ENCODE measurements at places on chromosomes 5 and 9.

- DNase-seq: no peak
These were observed 31.5 kb upstream of the ADRB2 start for GRCh38 chr5:148794729-148795561.

GRCh38 chr5:32679218-32679617 lies 31.9 kb upstream of the NPR3 start:
- DNase-seq: no peak

GRCh38 chr5:71830681-71831539 lies 111.8 kb downstream of the CARTPT start:
- DNase-seq: peak; percentile 53

DNA sequence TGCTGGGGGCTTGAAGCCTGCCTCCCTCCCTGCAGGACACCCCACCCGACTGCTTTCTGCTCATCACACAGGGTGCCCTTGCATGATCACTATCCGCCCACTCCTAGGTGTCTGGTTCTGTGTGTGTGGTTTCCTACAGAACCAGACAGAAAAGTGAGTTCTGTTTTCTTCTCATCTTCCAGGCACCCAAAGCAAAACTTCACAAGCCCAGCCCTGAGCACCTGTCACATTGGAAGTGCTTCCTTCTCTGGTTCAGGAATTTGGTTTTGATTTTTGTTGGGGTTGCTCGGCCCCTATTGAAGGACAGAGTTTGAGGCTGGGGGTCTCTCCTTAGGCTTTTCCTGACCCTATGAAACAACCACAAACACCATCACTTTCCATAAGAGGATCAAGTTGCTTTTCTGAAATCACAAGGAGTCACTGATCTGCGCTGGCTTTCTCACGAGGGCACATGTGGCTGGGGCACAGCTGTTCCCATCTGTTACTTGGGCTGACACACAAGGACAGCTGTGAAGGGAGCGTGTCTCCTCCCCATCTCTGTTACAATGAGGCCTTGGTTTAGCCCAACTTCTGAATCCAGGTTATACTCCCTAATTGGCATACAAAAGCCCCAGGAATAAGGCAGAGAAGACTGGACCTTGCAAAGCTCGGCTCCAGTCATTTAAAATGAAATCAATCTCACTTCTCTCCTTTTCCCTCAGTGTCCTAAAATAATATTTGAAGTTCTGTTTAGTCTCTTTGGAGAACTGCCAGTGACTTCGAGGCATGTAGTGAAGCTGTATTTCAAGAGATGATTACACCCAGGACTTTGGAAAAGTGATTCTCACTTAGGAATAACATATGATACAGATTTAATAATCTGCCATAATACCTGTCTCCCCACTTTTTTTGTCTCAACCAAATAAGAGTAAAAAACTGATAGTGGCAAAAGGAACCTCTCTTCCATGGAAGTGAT lies 213.1 kb upstream of the GAS1 start:
- no peak for DNase-seq

- DNase-seq: peak; percentile 86
These were observed 79.2 kb upstream of the IL7R start for GRCh38 chr5:35777358-35778087.

DNA sequence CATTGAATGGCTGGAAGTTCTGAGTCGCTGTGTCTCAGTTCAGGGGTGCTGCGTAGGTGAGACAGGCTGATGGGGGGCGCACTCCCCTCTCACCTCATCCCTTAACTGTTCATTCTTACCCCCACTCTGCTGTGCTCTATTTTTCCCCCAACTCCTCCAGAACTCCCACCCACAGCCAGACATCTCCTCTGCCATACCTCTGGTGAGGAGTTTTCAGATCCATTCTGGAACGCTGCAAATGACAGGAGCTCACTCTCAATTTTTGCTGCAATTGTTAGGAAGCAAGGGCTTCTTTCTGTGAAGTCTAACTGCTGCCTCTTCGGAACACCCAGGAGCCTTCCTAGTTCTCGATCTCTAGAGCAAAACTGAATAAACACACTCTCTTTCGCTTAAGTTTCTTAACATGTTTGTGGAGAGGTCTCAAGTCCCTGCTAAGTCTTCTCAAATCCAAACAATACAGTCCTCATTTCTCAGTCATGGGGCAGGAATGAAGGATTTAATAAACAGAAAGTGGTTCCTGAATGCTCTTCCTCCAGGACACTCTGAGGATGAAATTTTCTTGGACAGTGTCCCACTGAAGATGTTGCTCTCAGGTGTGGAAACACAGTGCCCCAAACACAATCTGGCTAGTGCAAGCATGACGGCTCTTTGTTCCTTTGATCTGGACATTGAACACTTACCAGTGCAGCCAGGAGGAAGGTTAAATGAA lies 387.7 kb downstream of the KDM4C start:
- no peak for DNase-seq

- no peak for DNase-seq
These were observed 25.6 kb downstream of the POLR1E start for GRCh38 chr9:37511016-37512010.

DNA sequence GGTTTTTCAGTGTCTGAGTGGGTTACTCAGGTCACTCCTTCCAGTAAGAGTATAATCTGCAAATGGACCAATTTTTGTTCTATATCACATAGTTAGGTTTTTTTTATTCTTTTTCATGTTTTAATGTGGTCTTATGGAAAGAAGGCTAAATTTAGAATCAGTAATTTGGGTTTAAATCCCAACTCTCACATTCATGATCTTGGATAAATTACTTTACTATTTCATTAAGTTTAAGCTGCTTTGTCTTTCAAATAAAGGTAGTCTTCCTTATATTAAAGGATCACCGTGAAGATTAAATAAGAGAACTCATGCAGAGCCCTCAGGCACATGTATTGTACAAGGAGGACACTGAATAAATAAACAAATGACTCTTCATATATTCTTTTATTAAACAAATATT lies 234.7 kb downstream of the SGCD start:
- no peak for DNase-seq

GRCh38 chr9:8011974-8012373 lies 212.4 kb upstream of the DMAC1 start:
- no peak for DNase-seq

- no peak for DNase-seq
These were observed 92.7 kb downstream of the PCSK1 start for GRCh38 chr5:96340357-96340756.

- DNase-seq: no peak
These were observed 135.6 kb downstream of the C9orf50 start for GRCh38 chr9:129485145-129485774.

GRCh38 chr5:60207040-60207439 lies 313.5 kb upstream of the PDE4D start:
- DNase-seq: no peak

GRCh38 chr5:34915856-34916192 lies 313 bp downstream of the BRIX1 start:
- no peak for DNase-seq

- no peak for DNase-seq
These were observed 4.9 kb upstream of the NR5A1 start for GRCh38 chr9:124511891-124512805.

DNA sequence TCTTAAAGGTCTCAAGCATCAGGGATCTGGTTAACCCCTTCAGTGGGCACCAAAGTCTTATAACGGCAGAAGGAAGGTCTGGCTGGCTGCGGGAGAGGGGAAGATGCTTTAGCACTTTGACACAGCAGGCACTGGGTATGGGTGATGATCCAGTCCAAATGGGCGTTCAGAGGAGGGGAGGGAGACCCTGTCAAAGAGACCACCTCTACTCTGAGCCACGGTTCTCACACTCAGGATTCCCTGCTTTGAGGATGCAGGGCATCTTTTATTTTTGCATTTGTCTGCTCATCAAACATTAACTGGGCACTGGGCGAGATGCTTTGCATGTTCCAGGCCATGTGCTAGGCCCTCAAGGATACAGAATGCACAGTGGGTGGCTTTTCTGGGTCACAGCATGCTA lies 204.0 kb downstream of the DAB2IP start:
- no peak for DNase-seq

GRCh38 chr5:2752821-2753439 lies 1.5 kb upstream of the IRX2 start:
- no peak for DNase-seq

DNA sequence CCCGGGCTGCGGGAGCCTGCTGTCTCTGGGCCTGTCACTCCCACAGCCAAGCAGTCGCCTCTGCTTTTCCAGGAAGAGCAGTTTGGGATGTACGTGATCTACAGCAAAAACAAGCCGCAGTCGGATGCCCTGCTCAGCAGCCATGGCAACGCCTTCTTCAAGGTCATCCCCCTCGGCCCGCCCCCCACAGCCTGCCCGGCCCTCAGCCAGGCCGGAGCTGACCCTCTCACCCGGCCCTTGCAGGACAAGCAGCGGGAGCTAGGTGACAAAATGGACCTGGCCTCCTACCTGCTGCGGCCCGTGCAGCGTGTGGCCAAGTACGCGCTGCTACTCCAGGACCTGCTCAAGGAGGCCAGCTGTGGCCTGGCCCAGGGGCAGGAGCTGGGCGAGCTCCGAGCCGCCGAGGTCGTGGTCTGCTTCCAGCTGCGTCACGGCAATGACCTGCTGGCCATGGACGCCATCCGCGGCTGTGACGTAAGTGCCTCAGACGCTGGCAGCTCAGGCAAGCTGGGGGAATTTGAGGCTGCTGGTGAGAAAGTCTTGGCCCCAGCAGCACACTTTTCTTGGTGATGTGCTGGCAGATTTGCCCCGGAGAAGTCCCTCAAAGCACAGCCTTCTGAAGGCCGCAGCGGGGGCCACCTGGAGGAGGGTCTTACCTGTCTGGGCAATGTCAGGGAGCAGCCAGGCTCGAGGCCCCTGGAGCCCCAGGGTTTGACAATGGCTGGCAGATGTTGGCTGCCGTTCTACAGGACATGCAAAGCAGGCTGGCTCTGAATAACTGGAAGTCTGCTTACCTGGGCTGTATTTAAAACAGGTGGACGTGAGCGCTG lies 20.1 kb upstream of the LRRC14B start:
- no peak for DNase-seq

DNA sequence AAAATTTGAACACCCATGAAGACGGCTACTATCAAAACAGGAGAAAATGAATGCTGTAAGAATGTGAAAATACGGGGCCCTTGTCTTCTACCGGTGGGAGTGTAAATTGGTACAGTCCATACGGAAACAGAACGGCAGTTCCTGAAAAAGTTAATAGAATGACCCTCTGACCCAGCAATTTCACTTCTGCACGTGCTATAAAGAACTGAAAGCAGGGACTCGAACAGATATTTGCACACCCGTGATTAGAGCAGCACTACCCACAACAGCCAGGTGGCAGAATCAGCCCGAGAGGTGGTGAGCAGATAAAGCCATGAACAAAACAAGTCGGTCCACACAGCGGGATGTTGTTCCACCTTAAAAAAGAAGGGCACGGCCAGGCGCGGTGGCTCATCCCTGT lies 22.6 kb upstream of the SLC12A7 start:
- DNase-seq: no peak

- no peak for DNase-seq
These were observed 247.4 kb downstream of the PRELID2 start for GRCh38 chr5:145587710-145588109.

- peak; percentile 67 for DNase-seq
These were observed 119.7 kb upstream of the ELL2 start for GRCh38 chr5:96081276-96081858.

- DNase-seq: no peak
These were observed 120.6 kb upstream of the ASTN2 start for GRCh38 chr9:117535434-117535833.

DNA sequence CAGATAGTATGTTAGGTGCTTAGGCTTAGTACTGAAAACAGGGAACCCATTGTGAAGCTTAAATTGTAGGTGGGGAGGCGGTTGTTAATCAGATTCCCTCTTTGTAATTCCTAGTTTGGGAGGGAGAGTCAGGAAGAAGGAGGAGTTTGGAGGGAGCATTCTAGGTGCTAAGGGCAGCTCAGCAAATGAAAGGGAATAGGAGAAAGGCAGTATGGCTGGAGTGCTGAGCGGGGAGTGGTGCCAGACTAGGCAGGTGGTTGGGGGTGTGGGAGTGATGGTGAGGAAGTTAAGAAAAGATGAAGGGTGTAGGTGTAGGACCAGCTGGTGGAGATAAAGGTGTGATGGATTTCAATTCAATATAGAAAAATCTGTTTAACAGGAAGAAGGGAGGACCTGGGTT lies 11.1 kb upstream of the GARNL3 start:
- DNase-seq: no peak

- no peak for DNase-seq
These were observed 132.0 kb downstream of the FAM174A start for GRCh38 chr5:100667161-100667630.

GRCh38 chr5:172630082-172630481 lies 11.0 kb upstream of the NEURL1B start:
- no peak for DNase-seq

GRCh38 chr9:113317777-113318176 lies 14.6 kb upstream of the RNF183 start:
- no peak for DNase-seq

GRCh38 chr5:179793468-179794139 lies at the start of gene LTC4S:
TSS of gene LTC4S (plus strand) at chr5:179793986. CDS start at chr5:179794081, 95 bp downstream.
- no peak for DNase-seq

Measured in NCI-H1694 treated with DMSO at 0.1 percent for 48 hours (cell line).